ENCODE measurements at places on chromosomes 6 and 20.

- DNase-seq = no peak
Measured at GRCh38 chr6:139443231-139444112, 69.0 kb upstream of the CITED2 start.

DNA sequence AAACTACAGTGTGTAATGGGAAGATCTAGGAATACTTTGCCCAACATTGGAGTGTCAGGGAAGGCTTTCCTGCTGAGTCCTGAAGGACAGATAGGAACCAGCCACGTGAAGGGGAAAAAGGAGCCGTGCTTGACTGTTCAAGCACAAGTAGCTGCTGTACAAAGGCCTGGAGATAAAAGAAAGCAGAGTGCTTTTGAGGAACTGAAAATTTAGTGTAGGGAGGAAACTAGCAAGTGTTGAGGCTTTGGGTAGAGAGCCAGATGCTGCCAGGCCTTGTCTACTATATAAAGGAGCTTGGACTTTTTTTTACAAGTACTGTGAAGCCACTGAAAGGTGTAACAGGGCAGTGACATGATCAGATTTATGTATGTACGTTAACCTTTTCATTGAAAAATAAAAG, 39.0 kb downstream of the DSE start:
- peak; percentile 92 for DNase-seq

GRCh38 chr6:105087571-105088211, 92.1 kb downstream of the POPDC3 start:
- peak; percentile 63 for DNase-seq

- DNase-seq = no peak
Measured at GRCh38 chr6:39515006-39515405, 192.5 kb upstream of the KCNK16 start.

GRCh38 chr20:15616626-15617025, 956.6 kb downstream of the KIF16B start:
- no peak for DNase-seq

- DNase-seq = no peak
Measured at GRCh38 chr6:41247288-41247865, 19.2 kb downstream of the TREML4 start.

DNA sequence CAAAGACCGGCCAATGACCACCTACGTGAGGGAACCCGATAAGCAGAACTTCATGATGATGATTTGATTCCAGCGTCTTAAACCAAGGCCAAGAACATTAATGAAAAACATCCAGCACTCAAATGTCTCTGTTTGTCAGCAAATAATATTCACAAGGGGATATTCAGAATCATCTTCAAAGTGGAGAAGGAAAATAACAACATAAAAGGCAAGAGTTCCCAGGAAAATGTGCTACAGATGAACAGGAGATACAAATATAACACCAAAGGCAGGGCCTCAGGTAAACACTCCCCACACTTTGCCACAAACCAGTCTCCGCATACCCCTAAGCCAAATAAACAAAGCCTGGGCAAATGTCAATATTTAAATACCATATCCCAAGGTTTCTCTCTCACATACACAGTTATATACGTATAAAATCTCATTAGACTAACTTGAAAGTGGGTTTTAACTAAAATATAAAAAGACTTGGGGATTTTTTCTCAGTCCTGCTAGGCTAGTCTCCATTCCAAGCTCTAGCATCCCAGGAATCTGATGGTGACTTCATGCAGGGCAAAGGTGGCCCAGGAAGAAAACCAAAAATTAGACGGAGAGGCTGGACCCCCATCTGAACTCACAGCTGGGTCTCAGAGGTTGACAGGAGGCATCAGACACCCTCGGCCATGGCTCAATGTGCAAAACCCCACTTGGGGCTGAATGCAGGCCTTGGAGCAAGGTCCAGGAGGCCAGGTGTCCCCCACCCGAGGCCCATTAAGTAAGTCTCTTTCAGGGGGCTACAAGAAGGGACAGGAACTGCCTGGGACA, 32.1 kb downstream of the TRAM2 start:
- DNase-seq = no peak

GRCh38 chr6:168088161-168089053, 9.4 kb upstream of the FRMD1 start:
- DNase-seq = no peak

GRCh38 chr6:106461084-106461483, 100.6 kb downstream of the CRYBG1 start:
- no peak for DNase-seq

GRCh38 chr20:63471981-63472831, at the start of gene KCNQ2:
Gene KCNQ2 (minus strand): TSS chr20:63472655. CDS start chr20:63472463, 192 bp downstream.
- DNase-seq = no peak

GRCh38 chr6:106066989-106067388, 19.1 kb upstream of the PRDM1 start:
- no peak for DNase-seq

DNA sequence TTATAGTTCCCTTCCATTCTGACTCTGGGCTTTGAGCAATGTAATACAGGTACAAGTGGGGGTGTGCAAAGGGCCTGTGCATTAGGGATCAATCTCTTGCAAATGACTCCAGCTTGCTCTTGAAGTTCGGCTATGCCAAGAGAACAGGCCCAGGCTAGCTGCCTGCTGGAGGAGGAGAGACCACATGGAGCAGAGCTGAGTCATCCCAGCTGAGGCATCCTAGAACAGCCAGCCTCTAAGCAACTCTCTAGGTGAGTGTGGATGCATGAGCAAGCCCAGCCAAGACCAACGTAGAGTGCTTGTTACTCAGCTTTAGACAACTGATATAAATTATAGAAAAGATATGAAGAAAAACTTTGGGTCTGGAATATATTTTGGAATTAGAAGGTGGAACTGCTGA, 47.6 kb upstream of the RBM24 start:
- DNase-seq = no peak

GRCh38 chr6:112206110-112206458, 48.3 kb downstream of the LAMA4 start:
- DNase-seq = no peak

DNA sequence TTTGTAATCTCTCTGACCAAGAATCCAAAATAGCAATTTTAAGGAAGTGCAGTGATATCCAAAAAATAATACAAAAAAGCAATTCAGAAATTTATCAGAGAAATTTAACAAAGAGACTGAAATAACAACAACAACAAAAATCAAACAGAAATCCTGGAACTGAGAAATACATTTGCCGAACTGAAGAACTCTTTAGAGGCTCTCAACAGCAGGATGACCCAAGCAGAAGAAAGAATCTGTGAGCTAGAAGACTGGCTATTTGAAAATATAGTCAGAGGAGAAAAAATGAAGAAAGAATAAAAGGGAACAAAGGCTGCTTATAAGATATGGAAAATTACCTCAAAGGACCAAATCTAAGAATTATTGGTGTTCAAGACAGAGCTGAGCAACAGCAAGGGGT, 22.6 kb downstream of the GABRR1 start:
- DNase-seq = no peak

- DNase-seq = no peak
Measured at GRCh38 chr6:15739867-15740266, 77.0 kb upstream of the DTNBP1 start.

GRCh38 chr20:17556837-17557674, 12.8 kb upstream of the DSTN start:
- DNase-seq = no peak

GRCh38 chr6:25925876-25926275, 4.6 kb downstream of the SLC17A2 start:
- no peak for DNase-seq

DNA sequence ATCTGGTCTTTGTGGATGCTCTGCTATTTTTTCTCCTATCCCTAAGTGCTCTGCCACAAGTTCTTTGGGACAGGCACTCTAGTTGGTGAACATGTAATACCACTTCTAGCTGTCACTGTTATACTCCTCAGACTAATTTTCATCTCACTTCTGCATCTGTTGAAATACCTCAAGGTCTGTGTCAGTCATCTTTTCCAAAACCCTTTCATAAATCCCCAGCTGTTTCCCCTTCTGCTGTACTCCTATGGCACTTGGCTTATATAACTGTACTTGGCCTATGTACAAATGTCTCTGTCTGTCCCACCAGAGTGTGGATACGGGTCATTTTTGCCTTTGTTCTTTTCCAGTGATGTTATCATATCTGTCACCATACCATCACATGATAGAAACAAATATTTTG, 124.2 kb downstream of the FHL5 start:
- DNase-seq = no peak

- DNase-seq = peak; percentile 37
Measured at GRCh38 chr6:116572162-116572561, 858 bp downstream of the RWDD1 start.

GRCh38 chr6:112560651-112561050, 213.5 kb downstream of the RFPL4B start:
- no peak for DNase-seq

DNA sequence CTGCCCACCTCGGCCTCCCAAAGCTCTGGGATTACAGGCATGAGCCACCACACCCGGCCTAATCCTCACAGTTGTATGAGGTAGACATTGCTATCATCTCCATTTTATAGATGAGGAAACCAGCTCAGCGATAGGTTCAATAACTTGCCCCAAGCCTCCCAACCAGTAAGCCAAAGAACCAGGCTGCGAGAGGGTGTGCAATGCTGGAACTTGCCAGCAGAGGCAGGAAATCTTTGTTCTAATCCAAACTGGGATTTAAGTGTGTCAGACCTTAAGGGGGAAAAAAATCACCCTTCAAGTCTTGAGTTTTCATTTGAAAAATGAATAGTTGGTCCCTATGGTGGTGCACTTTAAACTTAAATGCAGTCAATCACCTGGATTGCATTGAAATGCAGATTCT, 20.1 kb upstream of the RNGTT start:
- DNase-seq = peak; percentile 33

- no peak for DNase-seq
Measured at GRCh38 chr6:54702772-54703171, 143.8 kb upstream of the FAM83B start.

DNA sequence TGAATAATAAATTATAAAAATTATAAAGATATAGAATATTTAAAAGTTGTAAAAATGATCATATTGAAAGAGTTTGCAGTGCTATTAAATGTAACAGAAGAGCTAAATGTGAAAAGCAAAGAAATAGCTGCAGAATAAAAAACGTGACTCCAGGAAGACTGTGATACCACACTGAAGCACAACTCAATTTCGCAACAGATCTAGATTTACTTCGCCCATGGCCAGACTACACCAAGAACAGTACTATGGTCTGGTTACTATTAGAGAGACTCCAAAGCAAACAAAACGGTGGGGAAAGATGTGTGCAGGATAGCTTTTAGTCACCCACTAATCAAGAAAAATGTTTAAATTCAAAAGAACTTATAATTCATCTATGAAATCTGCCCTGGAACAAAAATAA, 1.9 kb downstream of the CHD6 start:
- no peak for DNase-seq

- no peak for DNase-seq
Measured at GRCh38 chr20:11882651-11883050, 35.0 kb upstream of the BTBD3 start.

DNA sequence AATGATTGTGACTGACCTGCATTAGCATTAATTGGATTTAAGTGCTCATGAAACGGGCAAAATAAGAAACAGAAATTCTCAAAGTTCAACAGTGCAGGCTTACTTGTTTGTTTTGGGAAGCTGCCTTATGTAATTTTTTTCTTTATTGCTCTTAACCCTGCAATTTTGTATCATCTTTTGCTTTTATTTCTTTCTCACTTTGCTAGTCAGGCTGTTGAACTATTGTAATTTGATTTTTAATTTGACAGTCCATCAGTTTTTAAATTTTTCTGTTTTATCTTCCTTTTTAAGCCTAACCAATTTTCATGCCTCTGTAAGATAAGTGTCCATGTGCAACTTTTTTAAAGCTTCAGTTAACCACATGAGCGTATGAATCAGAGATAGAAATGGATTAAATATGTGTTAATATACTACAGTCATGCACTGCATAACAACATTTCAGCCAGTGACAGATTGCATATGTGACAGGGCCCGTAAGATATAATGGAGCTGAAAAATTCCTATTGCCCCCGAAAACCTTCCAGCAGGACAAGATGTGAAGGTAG, 44.6 kb downstream of the PEX7 start:
- DNase-seq = no peak

DNA sequence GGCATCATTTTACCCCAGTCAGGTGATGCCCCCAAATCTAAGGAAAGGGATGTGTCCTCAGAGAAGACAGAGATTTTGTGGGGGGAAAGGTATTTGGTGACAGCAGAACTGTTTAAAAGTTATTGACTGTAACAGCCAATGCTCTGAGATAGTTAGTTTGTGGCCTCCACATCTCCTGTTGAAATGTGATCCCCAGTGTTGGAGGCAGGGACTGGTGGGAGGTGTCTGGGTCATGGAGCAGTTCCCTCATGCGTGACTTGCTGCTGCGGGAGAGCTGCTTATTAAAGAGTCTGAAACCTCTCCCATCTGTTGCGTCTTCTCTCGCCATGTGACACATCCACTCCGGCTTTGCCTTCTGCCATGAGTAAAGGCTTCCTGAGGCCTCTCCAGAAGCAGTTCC, 282.8 kb upstream of the FOXQ1 start:
- DNase-seq = no peak

DNA sequence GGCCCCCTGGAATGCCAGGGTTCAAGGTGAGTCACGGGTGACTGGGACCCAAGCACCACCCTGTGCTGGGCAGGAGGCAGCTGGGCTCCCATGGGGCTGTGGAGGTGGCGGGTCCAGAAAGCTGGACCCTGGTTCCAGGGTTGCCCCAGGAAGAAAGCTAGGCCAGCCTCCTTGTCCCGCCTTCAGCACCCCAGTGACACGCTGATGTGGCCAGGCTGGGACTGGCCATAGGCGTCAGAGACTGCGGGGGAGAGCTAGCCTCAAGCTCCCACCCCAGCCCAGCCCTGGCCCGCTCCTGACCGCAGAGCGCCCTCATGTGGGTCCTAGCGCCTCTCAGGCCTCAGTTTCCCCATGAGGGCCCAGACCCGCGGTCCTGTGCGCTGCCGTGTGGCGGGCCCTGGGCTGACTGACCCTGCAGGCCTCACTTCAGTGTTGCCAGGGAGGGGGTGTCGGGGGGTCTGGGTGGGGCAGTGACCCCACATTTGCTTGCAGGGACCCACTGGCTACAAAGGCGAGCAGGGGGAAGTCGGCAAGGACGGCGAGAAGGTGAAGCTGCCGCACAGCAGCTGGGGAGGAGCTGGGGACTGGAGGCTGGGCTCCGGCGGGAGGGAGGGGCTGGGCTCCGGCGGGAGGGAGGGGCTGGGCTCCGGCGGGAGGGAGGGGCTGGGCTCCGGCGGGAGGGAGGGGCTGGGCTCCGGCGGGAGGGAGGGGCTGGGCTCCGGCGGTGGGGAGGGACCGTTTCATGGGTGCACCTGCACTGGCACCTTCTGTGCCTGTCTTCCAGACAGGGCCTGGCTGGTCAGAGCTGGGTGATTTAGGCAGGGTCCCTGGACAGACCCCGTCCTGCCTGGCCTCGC, 7.9 kb downstream of the COL9A3 start:
- DNase-seq = peak; percentile 54

GRCh38 chr6:112752791-112753190, 405.7 kb downstream of the RFPL4B start:
- DNase-seq = no peak

- no peak for DNase-seq
Measured at GRCh38 chr6:51648236-51648635, 439.2 kb downstream of the PKHD1 start.

DNA sequence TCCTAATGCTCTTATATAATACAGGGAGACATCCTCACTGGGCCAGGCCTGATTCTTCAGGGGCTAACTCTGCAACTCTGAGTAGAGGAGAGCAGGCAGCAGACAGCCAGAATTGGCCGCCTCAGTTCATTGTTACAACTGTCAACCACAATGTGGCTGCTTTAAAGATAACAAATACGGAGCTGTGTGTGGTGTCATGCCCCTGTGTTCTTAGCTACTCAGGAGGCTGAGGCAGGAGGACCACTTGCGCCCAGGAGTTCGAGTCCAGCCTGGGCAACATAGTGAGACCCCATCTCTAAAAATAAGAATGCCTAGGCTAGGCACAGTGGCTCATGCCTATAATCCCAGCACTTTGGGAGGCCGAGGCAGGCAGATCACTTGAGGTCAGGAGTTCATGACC, 34.3 kb downstream of the CEP250 start:
- no peak for DNase-seq

Measured in OCI-LY7 (cell line).